Type B pancreatic cell (in vitro differentiated cells): ENCODE measurements at places on chromosomes 13 and 19. TPM values are rescaled to one million over a fixed set of nuclear protein-coding genes. Genes with fewer than 3 reads are reported as not detected.

ERICH6B gene
- total RNA-seq, result not detected in 2 replicates

NUP58 gene
- 49.8 and 56.2 TPM in 2 replicates for total RNA-seq

CEACAM19 gene
- total RNA-seq, result 6.1 and 6.3 TPM in 2 replicates

CFD gene
- 5.5 and 11.3 TPM in 2 replicates for total RNA-seq

ICAM4 gene
- total RNA-seq, result 2.8 and 5.3 TPM in 2 replicates

B3GNT3 gene
- total RNA-seq, result 12.3 and 22.6 TPM in 2 replicates

ELANE gene
- total RNA-seq, result not detected in 2 replicates

APOC4 gene
- total RNA-seq, result not detected in 2 replicates

KASH5 gene
- not detected in 2 replicates for total RNA-seq

AXL gene
- total RNA-seq, result 8.8 and 20.9 TPM in 2 replicates

ATP8B3 gene
- total RNA-seq, result 0.48 and 1.5 TPM in 2 replicates

DNA sequence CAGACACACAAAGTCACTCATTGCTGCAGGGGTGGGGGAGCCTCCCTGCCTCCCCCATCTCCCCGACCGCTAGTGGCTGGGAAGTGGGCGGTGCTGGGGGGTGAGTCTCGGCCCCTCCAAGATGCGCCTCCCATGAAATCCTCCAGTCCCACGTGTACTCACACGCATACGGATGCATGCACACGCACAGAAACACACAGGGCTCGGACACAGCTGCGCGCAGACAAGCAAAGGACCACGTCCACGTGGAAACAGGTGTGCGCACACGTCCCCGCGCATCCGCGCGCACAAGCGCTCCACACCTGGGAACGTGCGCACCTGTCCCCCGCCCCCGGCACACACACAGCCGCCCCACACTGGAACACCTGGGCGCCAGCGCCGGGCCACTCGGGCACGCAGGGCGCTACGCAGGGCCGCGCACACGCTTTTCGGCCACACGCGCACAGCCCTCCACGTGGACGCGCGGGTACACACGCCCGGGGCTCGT, 687 bp downstream of the MATK start:
- DNase-seq, result no peak

GRCh38 chr19:37953171-37953917, 46.3 kb downstream of the SIPA1L3 start:
- no peak for DNase-seq

DNA sequence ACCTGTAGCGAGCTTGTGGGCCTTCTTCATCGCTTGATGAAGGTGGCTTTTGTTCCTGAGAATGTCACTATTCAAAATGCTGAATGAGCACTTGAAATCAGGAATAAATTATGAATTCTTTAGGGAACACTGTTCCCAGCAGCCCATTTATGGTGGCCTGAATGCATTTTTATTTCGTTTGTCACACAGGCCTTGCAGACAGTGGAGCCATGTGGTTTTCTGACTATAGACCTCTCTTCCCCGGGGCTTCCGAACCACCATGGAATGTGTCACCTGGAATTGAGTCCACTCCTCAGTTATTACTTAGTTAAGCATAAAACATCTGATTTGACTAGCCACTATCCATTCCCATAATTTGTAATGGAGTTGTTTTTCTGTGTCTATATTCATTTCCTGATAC, 396.9 kb downstream of the IRS2 start:
- no peak for DNase-seq

GRCh38 chr13:73720216-73720840, 413.9 kb downstream of the KLF12 start:
- DNase-seq, result no peak

DNA sequence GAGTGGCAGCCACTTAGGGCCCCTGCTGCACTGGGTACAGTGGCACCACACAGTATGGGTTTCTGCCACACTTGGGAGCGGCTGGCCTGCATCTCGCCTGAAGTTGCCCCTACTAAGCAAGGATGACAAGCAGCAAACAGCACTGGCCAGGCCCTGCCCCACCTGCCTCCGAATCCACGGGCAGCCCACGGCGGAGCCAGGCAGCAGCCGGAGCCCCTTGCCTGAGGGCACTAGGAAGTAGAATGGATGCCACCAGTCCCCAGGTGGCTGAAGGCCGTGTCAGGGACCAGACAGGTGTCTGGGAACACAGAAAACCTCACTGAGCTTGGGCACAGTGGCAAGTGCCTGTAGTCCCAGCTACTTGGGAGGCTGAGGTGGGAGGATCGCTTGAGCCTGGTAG, 19.4 kb downstream of the MLLT1 start:
- DNase-seq, result no peak

- no peak for DNase-seq
Observed at GRCh38 chr13:80011448-80012212, 329.3 kb downstream of the SPRY2 start.

GRCh38 chr19:56355517-56355916, 37.8 kb downstream of the ZNF582 start:
- DNase-seq, result no peak

- DNase-seq, result no peak
Observed at GRCh38 chr19:32675720-32676185, at the start of gene RGS9BP. Gene RGS9BP, plus strand, starts transcription at chr19:32675848. Its CDS starts 416 bp downstream, at chr19:32676264.

GRCh38 chr13:24713022-24713421, 32.8 kb downstream of the ATP12A start:
- no peak for DNase-seq

- no peak for DNase-seq
Observed at GRCh38 chr19:29813642-29814041, 1.9 kb downstream of the CCNE1 start.

- DNase-seq, result no peak
Observed at GRCh38 chr13:66040506-66040905, 1189.6 kb downstream of the PCDH9 start.

DNA sequence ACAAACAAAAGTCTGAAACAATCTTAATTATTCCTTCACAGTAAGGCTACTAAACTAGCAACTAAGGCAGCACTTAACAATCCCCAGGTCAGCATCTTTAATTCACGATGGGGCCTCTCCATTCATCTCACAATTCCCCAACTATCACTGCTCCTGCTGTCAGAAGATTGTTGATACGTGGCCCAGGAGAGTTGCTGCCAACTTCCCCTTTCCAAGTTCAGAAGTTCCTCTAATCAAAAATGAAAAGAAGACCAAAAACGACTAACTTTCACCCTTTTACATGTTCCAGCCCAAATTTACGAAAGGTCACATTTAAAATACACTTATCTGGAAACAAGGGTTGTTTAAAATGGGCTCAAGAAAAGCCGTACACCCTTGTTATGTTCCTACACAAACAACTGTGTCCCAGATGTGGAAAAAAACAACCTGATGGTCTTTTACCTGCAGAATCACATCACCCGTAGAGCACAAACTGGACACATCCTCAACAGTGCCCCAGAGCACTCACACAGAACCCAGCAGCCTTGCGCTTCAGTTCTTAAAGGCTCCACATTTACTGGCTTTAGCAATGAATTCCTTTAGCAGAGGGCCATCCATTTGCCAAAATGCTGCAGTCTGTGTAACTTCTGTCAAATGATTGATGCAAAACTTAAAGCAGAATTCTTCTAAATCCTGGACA, 38.0 kb downstream of the PHF11 start:
- DNase-seq, result no peak

GRCh38 chr19:49712397-49712859, 21.5 kb downstream of the CPT1C start:
- DNase-seq, result no peak

GRCh38 chr19:45419396-45419795, 4.3 kb downstream of the ERCC1 start:
- DNase-seq, result no peak

DNA sequence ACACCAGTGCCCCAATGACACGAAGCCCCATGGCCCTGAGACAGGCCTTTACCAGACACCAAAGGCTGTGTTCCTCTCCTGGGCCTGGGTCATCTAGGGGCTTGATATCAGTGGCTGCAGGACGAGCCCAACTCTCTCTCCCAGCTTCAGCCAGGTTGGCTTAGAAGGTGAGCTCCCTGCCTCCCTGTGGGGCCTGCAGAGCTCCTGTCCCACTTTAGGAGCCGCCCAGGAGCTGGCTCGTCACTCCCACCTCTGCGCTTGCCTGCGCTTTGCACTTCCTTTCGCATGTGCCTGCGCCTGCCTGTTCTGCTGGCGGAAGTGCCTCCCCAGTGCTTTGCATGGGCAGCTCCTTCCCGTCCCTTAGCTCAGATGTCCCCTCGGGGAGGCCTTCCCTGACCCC, 4.9 kb downstream of the CALM3 start:
- DNase-seq, result peak; percentile 65

DNA sequence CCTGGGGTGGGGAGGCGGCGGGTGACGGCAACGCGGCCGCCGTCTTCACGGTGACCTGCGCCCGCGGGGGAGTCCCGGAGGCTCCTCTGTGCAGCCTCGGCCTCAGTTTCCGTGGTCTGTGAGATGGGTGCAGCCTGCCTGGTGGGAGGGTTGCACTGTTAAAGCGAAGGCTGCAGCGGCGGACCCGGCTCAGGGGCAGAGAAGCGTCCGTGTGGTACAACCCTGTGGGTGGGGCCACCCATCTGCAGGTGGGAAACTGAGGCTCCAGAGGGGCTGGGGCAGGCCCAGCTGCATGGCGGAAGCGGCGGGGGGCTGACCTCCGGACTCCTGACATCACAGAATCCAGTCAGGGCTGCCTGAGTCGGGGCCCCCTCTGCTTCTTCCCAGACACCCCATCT, 481 bp downstream of the FGF22 start:
- no peak for DNase-seq

GRCh38 chr13:73416093-73416492, 357.3 kb downstream of the KLF5 start:
- DNase-seq, result no peak

DNA sequence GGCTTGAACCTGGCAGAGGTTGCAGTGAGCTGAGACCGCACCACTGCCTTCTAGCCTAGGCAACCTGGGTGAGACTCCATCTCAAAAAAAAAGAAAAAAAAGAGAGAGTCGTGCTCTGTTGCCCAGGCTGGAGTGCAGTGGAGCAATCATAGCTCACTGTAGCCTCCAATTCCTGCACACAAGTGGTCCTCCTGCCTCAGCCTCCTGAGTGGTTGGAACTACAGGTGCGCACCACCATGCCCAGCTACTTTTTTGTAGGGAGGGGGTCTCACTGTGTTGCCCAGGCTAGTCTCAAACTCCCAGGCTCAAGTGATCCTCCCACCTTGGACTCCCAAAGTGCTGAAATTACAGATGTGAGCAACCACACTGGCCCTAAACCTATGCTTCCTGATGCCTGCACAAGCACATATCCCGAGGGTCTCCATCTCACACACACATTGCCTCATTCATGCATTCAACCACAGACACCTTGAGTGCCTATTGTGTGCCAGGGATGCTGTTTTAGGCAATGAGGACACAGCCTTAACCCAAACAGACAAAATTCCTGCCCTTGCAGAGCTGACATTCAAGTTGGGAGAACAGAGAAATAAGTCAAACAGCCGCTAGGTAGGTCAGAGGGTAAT, 2.2 kb downstream of the ANGPTL6 start:
- DNase-seq, result no peak

- no peak for DNase-seq
Observed at GRCh38 chr13:79999601-80000000, 341.3 kb downstream of the SPRY2 start.

DNA sequence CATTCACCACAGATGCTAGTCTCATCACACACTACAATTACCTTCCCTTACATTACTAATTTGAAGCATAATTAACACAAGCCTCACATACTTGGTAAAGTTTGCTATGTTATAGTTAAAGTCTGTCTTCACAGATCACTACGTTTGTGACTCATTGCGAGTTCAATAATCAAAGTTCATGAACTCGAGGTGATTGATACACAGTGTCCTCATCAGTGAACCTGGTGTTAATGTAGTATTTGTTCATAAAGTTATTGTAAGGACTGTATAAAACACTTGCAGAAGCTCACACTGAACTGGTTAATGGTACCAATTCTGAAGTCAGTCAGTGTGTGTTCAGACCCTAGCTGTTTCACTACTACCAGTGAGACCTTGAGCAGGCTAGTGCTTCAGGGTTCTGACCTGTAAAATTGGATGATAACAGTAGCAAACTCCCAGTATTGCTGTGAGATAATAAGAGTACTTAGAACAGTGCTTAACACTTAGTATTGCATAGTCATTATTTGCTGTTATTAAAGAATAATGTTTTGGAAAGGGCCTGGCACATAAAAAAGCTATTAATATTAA, 313.3 kb downstream of the LIG4 start:
- no peak for DNase-seq

GRCh38 chr13:54750521-54750920, 1721.9 kb downstream of the OLFM4 start:
- no peak for DNase-seq

DNA sequence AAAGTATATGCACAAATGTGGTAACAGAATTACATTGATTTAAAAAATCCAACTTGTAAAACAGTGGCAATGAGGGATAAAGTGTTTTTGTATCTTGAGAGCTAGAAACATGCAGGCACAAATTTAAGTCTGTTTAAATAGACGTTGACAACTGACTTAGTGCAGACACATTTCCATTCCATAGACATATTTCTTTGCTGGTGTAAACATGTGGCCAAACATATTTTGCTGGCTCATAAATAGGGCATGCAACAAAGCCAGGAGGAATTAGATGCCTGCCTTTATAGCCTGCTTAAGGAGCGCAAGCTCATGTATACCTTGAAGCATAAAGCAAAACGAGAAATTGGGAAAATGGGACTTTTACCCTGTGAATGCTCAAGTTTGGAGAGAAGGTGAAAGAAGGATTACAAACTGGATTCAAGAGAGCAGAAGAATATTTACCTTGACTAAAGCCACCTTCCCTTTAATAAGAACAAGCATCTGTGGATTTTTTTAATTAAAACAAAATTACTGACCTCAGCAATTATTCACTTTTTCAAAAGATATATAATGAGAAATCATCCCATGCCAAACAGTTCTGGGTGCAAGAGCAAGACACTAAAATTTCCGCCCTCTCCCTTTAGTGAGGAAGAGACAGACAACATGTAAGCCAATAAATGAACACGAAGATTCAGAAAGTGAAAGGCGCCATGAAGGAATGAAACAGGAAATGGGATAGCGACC, 71.0 kb downstream of the DCT start:
- DNase-seq, result no peak

GRCh38 chr13:113754691-113755090, 4.3 kb upstream of the TMEM255B start:
- no peak for DNase-seq

- no peak for DNase-seq
Observed at GRCh38 chr19:35913589-35913988, 5.5 kb upstream of the TYROBP start.

GRCh38 chr19:46478356-46478986, 7.1 kb upstream of the PNMA8A start:
- DNase-seq, result no peak
